Effector memory CD4-positive, alpha-beta T cell (primary cell): ENCODE measurements at places on chromosomes 6 and 20.

GRCh38 chr6:79377047-79377446, 142.6 kb upstream of the HMGN3 start:
- no peak for DNase-seq

DNA sequence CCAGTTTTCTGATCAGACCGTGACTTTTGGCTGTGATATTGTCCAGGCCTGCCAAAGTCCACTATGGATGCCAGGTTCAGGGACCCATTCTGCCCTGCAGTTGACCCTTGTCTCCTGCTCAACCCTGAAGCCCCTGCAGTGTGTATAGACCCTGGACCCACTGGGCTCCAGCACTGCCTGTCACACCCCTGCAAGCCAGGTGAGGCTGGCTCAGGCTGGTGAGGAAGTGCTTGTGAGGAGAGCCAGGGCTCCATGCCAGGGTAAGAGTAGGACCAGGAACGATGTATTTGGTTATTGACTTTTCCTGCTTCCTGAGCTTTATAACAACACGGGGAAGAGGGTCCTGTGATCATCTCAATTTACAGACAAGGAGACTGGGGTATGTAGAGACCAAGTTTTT, 19.1 kb upstream of the CD93 start:
- no peak for DNase-seq

GRCh38 chr20:62246872-62247652, 8.7 kb downstream of the OSBPL2 start:
- DNase-seq, result no peak

GRCh38 chr6:147222160-147222838, 18.1 kb downstream of the STXBP5 start:
- no peak for DNase-seq

- DNase-seq, result no peak
Measured at GRCh38 chr6:89999945-90000825, 105.9 kb downstream of the GJA10 start.

- no peak for DNase-seq
Measured at GRCh38 chr20:40689100-40689942, at the start of gene MAFB. Gene MAFB (minus strand): TSS chr20:40689236. CDS start chr20:40688850, 386 bp downstream.

- no peak for DNase-seq
Measured at GRCh38 chr6:43170417-43170930, 595 bp upstream of the SRF start.
